ENCODE measurements at places on chromosomes 5 and 9.

GRCh38 chr5:131142970-131143617 lies 22.0 kb downstream of the HINT1 start:
- no peak for DNase-seq

DNA sequence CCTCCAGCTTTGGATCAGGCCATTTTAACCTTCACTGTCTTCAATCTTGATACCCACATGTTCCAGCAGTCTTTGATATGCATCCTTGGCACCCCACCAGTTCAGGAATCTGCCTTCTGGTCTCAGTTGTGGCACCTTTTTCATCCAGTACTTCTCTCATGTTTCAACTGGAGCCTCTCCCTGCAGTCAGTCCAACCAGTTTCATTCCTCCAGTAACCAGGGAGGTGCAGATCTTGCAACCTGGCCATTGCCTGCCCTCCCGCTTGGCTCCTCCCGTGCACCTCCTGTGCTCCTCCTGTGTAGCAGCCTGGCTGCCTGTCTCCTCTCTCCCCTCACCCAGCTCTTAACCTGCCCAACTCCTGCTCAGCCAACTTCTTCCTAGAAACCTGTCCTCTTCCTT lies 20.2 kb downstream of the FUBP3 start:
- DNase-seq = no peak

DNA sequence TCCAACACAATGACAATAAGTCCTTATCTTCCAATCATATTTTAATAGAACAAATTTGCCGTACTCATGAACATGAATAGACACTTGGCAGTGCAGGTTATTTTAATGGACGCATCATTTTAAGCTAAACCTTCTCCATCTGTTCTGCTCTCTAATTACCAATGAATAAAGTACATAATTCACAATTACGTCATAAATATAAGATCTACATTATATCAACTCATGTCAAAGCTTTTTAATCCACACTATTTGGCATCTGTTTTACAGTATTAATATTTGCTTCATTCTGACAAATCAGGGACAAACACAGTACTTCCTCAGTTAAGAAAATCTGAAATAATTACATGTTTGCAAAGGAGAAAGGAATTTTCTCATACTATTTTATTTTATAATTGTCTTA lies 344.1 kb upstream of the DMAC1 start:
- no peak for DNase-seq

- DNase-seq = no peak
Observed at GRCh38 chr5:123455095-123455494, 31.9 kb upstream of the CEP120 start.
